NCI-H524 (cell line): ENCODE measurements at places on chromosomes 16 and 17.

DNA sequence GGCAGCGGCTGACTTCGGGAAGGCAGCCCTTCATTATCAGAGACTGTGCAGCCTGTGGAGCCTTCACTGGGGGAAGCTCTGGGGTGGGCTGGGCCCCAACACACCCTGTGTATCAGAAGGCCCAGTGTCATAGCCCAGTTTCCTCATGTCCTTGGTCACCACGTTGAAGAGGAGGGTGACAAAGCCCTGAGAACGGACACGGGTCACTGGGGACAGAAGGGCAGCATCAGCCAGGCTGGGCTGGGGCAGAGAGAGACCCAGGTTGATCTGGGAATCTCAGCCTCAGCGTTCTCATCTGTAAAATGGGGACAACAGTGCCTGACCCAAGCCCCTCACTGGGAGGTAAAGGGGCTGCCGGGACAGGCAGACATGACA, 19.3 kb downstream of the B9D1 start:
- DNase-seq, result no peak

DNA sequence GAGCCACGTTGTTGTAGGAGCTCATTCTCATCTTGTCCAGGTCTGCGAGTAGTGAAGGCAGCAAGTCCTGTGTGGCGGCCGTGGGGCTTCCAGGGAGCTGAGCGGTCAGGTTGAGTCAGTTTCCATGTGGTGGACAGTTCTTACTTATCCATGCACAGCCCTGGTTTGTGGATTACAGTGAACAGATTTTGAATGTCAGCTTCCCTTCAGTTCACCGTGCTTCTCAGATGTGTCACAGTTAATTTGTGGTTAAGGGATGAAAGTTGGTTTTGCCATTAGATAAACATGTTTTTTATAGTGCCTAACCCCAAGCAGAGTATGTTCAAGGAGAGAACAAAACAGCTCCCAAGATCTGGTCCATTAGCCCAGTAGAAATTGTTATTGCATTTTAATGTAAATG, 103.1 kb downstream of the RPTOR start:
- no peak for DNase-seq

DNA sequence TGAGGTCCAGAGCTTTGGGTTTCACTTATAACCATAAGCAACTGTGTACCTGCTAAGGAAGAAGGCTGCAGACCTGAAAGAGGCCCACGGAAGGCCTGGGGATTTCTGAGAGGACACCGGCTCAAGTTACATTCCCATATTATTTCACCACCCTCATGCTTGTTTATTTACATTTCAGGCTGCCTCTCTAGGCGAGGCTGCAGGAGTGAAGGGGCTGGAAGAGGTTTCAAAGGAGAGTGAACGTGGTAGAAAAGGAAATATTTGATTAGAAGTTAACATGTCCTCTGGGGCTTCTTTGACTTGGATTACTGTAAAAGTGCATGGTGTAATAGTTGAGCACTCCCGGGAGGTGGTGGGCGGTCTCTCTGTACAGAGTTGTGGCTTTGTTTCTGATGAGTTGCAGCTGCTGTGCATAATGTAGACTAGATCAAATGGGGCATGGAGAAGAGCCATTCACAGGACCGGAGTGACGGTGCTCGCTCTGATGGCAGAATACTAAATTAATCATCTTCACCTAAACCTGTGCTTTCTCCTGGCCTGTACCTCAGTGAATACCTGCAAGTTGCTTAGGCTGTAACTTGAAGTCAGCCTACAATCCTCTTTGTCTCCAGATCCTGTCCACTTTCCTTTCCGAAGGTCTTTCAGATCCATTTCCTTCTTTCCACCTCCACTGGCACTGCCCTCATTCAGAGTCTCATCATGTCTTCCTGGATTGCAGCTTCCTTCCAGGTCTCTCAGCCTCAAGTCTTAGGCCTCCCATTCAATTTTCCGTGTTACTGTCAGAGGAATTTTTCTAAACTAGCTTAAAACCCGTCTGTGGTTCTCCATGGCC, 1.9 kb upstream of the CPD start:
- no peak for DNase-seq

DNA sequence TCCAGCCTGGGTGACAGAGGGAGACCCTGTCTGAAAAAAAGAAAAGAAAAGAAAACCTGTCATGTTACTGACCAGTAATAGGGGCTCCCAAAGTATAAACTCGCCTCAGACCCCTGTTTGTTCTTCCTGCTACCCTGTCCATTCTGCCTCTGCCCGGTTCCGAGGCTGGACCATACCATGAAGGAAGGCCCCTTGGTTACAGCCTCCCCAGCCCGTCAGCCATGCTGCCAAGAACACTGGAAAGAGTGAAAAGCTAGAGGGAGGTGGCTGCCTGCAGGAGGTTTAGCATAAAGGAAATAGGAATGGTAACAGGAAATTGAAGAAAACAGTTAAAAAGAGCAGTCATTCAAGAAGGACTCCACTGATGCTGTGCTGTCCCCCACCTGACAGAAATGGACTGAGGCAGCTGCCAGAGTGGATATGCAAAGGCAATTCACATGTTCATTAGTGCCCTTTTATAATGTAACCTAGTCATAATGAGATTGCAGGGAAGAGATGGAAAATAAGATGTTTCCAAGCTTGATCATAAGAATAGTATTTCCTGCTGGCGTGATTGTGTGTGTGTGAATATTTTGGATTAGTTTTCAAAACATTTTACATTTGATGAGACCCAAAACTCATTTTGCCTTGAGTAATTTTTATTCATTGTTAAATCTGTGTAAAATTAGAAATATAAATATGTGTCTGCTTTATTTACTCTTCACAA, 102.6 kb downstream of the GOSR1 start:
- no peak for DNase-seq

- DNase-seq, result no peak
These were observed 20.9 kb upstream of the HP start for GRCh38 chr16:72033437-72033836.
